Upper lobe of left lung (tissue), 6 donors: ENCODE measurements at places on chromosomes 5 and 9. TPM values are rescaled to one million over a fixed set of nuclear protein-coding genes. Genes with fewer than 3 reads are reported as not detected.

The CDKN2B gene
- total RNA-seq: 90.6 TPM

DNA sequence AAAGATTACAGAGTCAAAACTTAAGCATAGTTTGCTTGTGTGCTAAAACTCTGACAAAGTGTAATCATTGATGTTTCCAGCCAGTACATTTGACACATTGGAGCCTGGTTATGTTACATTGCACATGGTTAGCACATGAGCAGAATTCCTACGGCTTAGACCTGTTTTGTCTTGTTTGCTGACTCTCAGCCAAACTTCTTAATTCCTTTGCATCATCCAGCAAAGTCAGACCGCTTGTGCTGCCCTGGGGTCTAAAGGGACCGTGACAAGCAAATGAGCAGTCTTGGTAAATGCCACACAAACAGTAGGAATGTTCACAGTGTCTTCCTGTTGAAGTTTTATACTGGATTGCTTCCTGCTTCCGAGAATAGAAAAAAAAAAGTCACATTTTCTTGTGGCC is 72.0 kb upstream of the ENTREP1 start:
- H3K36me3 ChIP-seq: peaks cover 19% of the 10 kb centered on the region
- peak overlapping the region; percentile 24 for H3K27ac ChIP-seq
- no peaks in the 10 kb centered on the region for H3K27me3 ChIP-seq
- no peak overlapping the region for H3K4me3 ChIP-seq
- H3K4me1 ChIP-seq: peaks cover 13% of the 10 kb centered on the region

DNA sequence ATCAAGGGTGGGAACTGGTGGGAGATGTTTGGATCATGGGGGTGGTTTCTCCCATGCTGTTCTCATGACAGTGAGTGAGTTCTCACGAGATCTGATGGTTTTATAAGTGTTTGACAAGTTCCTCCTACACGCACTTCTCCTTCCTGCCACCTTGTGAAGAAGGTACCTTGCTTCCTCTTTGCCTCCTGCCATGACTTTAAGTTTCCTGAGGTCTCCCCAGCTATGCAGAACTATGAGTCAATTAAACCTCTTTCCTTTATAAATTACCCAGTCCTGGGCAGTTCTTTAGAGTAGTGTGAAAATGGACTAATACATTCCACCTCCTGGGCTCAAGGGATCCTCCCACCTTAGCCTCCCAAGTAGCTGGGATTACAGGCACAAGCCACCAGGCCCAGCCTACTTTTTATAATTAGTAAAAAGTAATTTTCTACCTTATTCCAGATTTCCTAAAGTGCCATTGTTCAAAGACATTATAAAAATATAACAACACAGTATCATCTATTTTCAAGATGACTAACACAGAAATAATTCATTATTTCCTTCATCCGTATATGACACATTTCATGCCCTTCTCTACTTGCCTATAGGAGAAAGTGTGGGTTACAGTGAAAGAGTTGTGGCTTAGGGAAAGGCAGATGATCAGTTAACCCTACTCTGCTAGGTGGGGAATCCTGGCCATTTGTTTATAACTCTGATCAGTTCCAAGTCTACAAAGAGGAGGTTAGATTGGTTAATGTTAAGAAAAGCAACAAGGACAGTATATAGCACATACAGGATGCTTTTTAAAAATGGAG is 99.9 kb downstream of the TTC39B start:
- no peaks in the 10 kb centered on the region for H3K36me3 ChIP-seq
- H3K4me3 ChIP-seq: no peak overlapping the region
- no peaks in the 10 kb centered on the region for H3K4me1 ChIP-seq
- DNase-seq: no peak
- no peaks in the 10 kb centered on the region for H3K27me3 ChIP-seq

- H3K4me1 ChIP-seq: no peaks in the 10 kb centered on the region
- H3K36me3 ChIP-seq: no peaks in the 10 kb centered on the region
- no peak for DNase-seq
- no peaks in the 10 kb centered on the region for H3K27me3 ChIP-seq
Observed at GRCh38 chr9:110876929-110877328, 161.3 kb downstream of the LPAR1 start.

The UBE2QL1 gene
- total RNA-seq: 0.09 TPM
